ENCODE measurements at places on chromosomes 5 and 9.

DNA sequence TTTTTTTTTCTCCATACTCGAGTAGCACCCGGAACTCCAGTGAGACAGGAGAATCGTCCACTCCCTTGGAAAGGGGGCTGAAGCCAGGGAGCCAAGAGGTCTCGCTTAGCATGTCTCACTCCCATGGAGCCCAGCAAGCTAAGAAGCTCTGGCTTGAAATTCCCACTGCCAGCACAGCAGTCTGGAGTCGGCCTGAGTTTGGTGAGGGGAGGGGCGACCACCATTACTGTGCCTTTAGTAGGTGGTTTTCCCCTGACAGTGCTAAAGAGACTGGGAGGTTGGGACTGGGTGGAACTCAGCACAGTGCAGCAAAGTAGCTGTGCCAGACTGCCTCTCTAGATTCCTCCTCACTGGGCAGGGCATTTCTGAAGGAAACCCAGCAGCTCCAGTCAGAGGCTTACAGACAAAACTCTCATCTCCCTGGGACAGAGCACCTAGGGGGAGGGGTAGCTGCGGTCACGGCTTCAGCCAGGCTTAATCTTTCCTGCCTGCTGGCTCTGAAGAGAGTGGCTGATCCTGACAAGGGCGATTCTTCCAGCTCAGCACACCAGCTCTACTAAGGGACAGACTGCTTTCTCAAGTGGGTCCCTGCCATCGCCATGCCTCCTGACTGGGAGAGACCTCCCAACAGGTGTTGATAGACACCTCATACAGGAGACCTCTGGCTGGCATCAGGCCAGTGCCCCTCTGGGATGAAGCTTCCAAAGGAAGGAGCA, 414.5 kb upstream of the ZNF608 start:
- DNase-seq: no peak

GRCh38 chr5:19988457-19988856, 457 bp upstream of the CDH18 start:
- DNase-seq: no peak

DNA sequence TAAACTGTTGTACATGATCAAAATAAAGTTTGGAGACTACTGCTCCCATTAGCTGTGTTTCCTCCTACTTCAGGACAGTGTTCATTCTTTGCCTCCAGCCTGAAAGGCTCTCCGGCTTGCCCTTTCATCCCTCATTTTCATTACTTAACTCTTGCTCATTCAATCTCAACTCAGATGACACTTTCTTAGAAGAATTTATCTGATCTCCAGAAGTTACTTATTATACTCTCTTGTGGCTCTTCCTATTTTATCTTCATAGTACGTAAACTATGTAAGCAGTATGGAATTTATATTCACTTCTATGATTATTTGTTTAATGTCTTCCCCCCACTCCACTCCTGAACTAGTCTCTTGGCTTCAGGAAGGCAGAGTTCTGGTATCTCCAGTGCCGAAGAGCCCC, 1737.9 kb upstream of the C9orf72 start:
- DNase-seq: no peak

GRCh38 chr9:81565609-81566008, 123.7 kb downstream of the TLE1 start:
- no peak for DNase-seq

GRCh38 chr5:34526682-34527305, 129.3 kb upstream of the RAI14 start:
- DNase-seq: no peak

GRCh38 chr9:135830496-135830895, 76.8 kb downstream of the CAMSAP1 start:
- no peak for DNase-seq

DNA sequence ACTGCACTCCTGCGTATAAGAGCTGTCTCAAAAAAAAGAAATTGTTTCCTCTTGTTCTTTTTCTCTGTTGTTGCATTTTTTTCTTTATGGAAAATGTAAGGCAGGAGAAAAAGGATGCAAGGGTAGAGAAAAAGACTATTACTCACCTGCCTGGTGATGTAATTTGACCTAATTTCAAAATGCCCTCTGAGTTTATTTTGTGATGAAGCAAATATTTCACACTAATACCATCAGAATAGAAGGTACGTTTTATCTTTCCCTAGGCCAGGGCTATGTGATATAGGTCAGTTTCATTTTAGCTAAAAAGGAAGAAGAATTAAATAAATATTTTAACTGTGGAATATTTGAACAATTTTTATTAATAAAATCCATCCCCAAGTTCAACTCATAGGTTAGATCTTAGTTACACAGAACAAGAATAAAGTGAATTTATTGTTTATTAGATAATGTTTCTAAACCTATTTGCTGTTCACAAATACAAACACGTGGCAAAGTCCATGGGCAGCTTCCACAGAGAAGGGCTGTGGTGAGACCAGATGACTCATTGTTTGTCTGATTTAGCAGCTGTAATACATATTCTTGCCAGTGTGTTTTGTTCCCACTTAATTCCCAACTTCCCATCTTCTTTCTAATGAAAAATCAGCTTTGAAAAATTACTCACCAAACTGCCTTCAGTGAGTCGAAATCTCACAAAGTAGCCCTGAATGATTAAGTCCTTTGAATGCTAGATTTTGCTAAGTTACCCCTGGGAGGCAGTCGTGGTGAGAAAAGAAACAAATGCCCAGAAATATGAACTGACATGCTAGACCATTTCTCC, 52.8 kb upstream of the CCDC112 start:
- DNase-seq: no peak

- no peak for DNase-seq
Measured at GRCh38 chr9:124504530-124505005, 2.6 kb downstream of the NR5A1 start.

- DNase-seq: no peak
Measured at GRCh38 chr5:155750571-155750970, 576.4 kb upstream of the SGCD start.

GRCh38 chr9:71685394-71685793, 82.9 kb downstream of the CEMIP2 start:
- no peak for DNase-seq

DNA sequence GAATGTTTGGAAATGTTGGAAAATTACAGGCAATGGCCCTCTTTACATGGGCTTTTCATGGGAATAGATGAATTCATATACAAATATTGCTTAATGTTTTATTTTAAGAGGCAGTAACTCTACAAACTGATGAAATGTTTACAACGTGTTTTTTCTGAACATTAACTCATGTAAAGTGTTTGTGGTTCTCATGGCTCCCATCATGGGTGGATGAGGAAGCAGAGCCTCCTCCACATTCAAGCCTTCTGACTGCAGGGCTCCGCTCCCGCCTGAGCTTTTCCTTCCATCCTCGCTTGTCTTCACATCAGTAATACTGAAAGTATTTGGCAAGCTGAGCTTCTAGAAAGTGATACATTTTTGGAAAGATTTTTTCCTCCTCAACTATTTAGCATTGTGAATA, 204.2 kb downstream of the ARHGAP26 start:
- DNase-seq: no peak

DNA sequence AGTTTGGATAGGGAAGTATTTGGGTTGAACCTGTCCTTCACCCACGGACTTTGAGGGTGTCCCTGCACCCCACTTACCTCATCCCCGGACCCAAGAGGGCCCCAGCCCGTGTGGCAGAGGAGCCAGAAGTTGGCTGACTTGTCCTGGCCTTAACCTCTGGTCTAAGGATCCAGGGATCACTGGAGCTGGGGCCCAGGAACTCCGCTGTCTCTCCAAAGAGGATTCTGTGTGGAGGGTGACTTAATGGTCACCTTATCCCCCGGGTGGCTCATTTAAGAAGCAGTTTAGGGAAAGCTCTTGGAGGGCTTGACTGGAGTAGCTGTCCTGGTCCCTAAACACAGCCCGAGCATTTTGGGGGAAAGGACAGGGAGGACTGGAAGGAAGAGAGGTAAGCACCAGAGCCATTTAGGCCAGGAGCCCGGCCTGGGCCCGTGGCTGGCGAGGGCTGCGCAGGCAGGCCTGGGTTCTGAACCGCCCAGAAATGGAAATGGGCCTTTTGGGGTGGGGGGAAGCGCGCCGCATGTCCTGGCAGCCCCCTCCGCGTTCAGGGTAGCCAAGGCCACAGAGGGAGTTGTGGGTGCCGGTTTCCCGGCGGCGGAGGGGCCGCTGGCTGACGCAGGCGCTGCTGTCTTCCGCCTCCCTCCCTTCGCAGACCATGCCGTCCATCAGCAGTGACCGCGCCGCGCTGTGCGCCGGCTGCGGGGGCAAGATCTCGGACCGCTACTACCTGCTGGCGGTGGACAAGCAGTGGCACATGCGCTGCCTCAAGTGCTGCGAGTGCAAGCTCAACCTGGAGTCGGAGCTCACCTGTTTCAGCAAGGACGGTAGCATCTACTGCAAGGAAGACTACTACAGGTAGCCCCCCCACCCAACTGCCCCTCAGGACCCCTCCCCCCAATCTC, 2.0 kb downstream of the LHX2 start:
- DNase-seq: peak; percentile 27

- peak; percentile 54 for DNase-seq
Measured at GRCh38 chr5:79702606-79703380, 13.2 kb downstream of the CMYA5 start.

DNA sequence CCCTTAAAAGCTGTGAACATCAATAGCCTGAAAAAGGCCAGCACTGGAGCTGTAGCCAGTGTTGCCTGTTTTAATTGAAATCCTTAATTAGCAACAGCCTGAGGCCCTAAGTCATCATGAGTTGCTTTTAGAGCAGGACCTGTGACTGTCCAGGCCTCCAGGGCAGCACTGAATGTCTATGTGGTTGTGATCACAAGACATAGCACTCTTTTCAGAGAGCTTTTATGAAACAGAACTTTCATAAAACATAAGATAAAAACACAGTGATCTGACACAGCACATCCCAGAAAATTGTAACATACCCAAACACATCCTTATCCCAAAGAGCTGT, 85.5 kb upstream of the MYO10 start:
- DNase-seq: no peak

DNA sequence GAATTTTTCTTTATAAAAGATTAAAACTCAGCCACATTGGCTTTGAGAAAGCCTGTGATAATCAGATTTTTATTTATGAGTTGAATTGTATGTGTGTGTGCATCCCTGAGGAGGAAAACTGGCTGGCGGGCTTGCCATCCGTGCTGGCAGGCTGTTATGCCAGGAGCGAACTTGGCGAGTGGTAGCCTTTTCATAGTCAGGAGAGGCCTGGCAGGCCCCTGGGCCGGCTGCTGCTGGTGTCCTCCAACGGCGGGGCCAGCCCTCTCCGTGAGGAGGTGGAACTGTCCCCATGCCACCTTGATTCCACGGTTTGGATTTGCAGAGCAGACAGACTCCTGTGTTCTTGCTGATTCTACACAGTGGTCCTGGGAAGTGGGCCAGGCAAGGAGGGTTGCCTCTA, 43.3 kb downstream of the ZNF618 start:
- DNase-seq: no peak

- no peak for DNase-seq
Measured at GRCh38 chr5:157581901-157582300, 6.3 kb upstream of the ADAM19 start.

- no peak for DNase-seq
Measured at GRCh38 chr9:21023861-21024260, 7.6 kb downstream of the HACD4 start.

DNA sequence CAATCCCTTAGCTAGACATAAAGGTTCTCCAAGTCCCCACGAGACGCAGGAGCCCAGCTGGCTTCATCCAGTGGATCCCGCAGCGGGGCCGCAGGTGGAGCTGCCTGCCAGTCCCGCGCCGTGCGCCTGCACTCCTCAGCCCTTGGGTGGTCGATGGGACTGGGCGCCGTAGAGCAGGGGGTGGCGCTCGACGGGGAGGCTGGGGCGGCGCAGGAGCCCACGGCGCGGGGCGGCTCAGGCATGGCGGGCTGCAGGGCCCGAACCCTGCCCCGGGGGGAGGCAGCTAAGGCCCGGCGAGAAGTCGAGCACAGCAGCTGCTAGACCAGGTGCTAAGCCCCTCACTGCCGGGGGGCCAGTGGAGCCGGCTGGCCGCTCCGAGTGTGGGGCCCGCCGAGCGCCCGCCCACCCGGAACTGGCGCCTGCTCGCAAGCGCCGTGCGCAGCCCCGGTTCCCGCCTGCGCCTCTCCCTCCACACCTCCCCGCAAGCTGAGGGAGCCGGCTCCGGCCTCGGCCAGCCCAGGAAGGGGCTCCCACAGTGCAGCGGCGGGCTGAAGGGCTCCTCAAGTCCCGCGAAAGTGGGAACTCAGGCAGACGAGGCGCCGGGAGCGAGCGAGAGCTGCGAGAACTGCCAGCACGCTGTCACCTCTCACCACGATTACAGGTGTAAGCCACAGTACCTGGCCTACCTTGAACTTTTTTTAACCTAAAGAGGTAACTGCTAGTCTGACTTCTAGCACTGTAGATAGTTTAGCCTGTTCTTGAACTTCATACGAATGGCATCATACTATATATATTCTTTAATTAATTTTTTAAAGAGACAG, 35.5 kb downstream of the PTGS1 start:
- DNase-seq: no peak

DNA sequence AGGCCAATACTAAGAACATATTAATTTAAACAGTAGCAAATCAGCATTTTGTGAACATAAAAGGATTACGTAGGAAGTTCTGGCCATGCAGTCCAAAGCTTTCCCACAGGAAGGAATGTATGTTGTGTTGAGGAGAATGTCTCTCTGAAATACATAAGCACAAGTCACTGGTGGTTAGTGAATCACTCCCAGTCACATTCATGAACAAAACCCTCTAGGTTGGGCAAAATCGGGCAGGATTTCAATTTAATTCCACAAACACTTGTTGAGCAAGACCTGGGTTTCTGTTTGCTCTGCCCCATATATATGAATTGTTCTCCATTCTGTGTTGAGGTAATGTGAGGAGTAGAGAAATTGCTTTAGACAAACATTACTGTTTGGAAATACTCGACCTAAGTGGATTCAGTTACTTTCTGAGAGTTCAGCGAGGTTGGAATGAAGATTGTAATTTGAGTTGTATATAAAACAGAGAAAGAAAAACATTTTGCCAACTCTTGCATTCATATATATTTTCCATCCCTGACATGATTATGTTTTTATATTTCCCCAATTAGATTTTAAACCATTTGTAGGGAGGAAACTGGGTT, 127.6 kb upstream of the RPS23 start:
- no peak for DNase-seq

DNA sequence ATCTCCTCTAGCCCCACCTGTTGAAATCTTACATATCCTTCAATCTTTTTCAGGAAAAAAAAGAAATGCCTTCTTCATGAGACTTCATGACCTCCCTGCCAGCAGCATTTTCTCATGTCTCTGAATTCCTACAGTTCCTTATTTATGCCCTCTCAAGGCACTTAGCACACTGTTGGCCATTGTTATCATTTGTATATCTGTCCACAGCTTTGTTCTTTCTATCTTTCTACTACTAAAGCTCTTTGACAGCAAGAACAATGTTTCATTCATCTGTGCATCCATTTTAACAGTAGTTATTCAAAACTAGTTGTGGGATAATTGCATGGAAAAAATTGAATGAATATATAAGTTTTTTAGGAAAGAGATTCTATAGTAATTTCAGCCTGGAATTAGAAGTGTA, 20.9 kb upstream of the GZMA start:
- DNase-seq: no peak

DNA sequence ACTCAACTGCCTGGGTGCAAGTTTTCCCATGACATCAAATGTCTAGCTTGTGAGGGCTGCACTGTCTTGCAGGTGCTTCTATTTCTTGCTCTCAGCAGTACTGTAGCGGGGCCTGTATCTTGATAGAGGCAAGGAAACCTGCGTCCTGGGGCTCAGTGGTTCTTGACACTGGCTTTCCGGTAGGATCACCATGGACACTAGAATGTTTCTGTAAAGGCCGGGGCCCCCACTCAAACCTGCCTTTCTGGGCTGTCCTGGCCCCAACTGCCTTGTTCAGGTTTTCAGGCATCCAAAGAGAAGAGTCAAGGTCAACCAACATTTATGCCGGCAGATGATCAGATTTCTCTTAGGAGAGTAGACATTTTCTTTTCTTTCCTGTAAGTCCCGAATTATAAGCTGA, 26.7 kb upstream of the TENT4A start:
- no peak for DNase-seq

GRCh38 chr5:89991592-89991991, 418.0 kb downstream of the CETN3 start:
- no peak for DNase-seq

Measured in endothelial cell (in vitro differentiated cells).